ENCODE measurements at places on chromosomes 2 and 18. TPM values are rescaled to one million over a fixed set of nuclear protein-coding genes. Genes with fewer than 3 reads are reported as not detected.

- H3K27me3 ChIP-seq = no peaks in the 10 kb centered on the region
- H3K4me1 ChIP-seq = no peaks in the 10 kb centered on the region
- H3K4me3 ChIP-seq = no peak overlapping the region
- no peaks in the 10 kb centered on the region for H3K36me3 ChIP-seq
Measured at GRCh38 chr2:217774232-217774631, 228.6 kb downstream of the TNS1 start.

DNA sequence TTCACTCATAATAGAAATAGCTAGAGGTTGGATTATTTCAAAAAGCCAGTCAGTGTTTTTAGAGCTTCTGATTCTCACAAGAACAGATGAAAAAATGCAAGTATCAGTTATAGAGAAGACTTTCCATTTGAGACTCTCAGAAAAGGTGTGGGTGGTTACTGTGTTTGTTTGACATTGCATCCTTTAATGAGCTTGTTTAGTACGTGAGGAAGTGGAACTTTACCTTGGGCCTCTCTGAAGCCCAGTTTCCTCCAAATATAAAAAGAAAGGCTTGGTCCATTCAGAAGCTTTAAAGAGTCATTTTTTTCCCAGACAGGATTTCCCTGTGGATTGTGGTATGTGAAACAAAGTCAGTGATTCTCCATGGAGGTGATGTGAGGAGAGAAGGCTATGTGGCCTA is 89.9 kb upstream of the RANBP2 start:
- DNase-seq = no peak
- no peaks in the 10 kb centered on the region for H3K27me3 ChIP-seq
- H3K4me3 ChIP-seq = no peak overlapping the region
- peaks cover 3% of the 10 kb centered on the region for H3K4me1 ChIP-seq

DNA sequence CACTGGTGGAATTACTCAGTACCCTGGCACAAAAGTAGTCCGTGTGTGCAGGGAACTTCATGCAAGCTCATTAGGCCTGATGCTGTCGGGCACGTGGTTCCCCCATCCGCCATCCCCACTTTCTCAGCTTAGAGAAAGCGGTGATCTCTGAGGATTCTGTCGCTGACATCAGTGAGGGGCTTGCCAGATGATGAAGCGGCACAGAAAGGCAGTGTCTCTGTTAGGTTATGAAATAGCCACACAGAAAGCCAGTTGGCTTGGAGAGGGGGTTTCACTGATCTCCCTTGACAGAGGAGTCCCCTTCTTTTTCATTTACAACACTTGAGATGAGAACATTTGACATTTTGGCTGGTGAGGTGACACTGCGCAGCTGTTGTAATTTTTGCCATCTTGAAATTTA is 179.7 kb downstream of the FAM210A start:
- no peak overlapping the region for H3K4me3 ChIP-seq
- no peak for DNase-seq
- peaks cover 65% of the 10 kb centered on the region for H3K36me3 ChIP-seq
- peaks cover 2% of the 10 kb centered on the region for H3K4me1 ChIP-seq

DNA sequence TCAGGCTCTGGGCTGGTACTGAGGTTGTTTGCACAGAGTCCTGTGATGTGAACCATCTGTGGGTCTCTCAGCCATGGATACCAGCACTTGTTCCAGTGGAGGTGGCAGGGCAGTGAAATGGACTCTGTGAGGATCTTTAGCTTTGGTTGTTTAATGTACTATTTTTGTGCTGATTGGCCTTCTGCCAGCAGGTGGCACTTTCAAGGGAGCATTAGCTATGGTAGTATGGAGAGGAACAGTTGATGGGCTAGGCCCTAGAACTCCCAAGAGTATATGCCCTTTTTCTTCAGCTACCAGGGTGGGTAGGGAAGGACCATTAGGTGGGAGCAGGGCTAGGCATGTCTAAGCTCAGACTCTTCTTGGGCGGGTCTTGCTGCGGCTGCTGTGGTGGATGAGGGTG is 257.0 kb upstream of the GYPC start:
- no peak for DNase-seq
- H3K4me1 ChIP-seq = no peaks in the 10 kb centered on the region
- H3K27me3 ChIP-seq = no peaks in the 10 kb centered on the region
- H3K27ac ChIP-seq = no peak overlapping the region
- no peaks in the 10 kb centered on the region for H3K36me3 ChIP-seq

DNA sequence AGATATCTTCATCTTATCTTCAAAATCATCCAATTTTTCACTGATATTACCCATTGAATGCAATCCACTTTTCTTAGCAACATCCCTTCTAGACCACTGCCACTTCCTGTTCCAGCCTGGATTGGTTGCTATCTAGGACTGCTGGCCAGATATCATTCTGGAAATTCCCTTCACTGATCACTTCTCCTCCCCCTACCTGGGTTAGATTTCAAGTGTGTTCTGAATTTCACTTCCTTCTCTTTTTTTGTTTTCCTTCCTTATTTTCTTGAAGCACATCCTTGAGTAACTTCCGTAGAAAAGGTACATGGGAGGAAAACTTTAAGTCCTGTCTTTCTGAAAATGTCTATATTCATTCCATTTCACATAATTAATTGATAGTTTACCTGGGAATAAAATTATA is 82.0 kb upstream of the IL1R2 start:
- no peaks in the 10 kb centered on the region for H3K36me3 ChIP-seq
- no peak for DNase-seq
- H3K4me1 ChIP-seq = no peaks in the 10 kb centered on the region
- no peak overlapping the region for H3K27ac ChIP-seq
- H3K27me3 ChIP-seq = no peaks in the 10 kb centered on the region

- H3K27ac ChIP-seq = no peak overlapping the region
- DNase-seq = no peak
- no peaks in the 10 kb centered on the region for H3K27me3 ChIP-seq
- H3K4me3 ChIP-seq = no peak overlapping the region
- H3K36me3 ChIP-seq = no peaks in the 10 kb centered on the region
Measured at GRCh38 chr2:28055325-28055970, 164.9 kb downstream of the BABAM2 start.

MAP2 gene
- 2.5 TPM for total RNA-seq
